Astrocyte of the spinal cord (primary cell): ENCODE measurements at places on chromosomes 5 and 9.

- no peak for DNase-seq
Observed at GRCh38 chr9:78396087-78396486, 99.2 kb downstream of the PSAT1 start.

DNA sequence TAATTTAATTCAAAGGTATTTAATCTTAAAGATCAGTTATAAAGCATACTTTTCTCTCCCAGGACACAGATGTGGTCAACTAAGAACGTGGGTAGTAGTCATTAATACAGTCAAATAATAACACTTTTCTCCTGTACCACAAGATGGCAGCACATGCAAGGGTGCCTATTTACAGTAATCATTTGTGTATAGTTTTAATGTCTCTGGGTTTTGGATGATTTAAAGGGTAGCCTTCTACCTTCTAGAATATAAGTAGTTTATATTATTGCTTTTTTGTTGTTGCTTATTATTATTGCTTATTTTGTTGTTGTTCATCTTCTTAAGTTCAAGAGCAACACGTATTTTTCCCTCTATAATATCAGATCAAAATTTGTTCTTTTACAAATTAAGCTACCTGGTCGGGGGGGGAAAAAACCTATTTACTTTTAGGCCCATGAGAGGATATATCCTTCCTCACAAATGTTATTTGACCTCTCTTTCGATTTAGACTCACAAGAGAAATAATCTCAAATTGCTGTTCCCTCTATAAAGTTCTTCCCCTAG, 59.6 kb upstream of the SLC27A6 start:
- peak; percentile 58 for DNase-seq

DNA sequence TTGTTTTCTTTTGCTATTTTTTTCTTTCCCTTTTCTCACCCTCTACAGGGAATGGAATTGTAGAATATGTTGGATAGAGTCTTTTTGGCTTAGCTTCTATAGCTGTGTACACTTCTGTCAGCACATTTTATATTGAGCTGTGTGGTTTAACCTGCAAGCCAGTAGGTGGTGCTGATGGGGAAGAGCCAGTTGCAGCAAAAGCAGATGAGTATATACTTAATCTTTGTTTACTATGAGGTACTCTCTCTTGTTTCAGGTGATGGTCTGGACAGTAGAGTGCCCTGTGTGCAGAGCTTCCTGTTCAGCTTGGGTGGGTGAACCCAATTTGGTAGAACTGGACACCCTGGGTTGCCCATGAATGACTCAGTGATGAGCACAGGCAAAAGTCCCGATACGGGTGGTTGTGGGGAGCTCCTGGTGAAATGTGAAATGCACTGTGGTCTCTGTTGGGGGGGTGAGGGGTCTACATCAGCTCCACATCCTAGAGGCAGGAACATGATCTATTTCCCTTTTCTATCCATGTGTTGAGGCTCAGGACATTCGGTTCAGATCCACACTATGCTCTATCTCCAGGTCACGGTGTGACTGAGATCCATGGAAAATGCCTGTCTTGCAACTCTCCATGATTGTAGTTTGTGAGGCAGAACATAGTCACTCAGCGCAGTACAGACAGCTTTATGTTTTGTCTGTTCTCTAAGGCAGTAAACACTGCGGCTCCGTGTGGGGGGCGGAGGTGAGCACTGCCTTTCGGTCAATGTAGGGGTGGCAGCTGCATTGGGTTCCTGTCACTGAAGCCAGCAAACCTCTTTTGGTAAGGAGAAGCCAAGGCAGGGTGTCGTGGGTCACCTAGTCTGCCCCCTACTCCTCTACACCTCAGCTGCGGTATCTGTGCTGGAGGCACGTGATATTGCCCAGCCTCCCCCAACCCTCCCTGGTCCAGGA, 353.2 kb downstream of the PRR16 start:
- DNase-seq = peak; percentile 26

GRCh38 chr9:5841771-5842573, 9.1 kb upstream of the ERMP1 start:
- DNase-seq = no peak

GRCh38 chr9:4321554-4321953, 21.7 kb upstream of the GLIS3 start:
- DNase-seq = no peak

- DNase-seq = no peak
Observed at GRCh38 chr5:78552729-78553342, 95.7 kb downstream of the LHFPL2 start.

GRCh38 chr5:854217-854616, 3.4 kb upstream of the ZDHHC11 start:
- no peak for DNase-seq

DNA sequence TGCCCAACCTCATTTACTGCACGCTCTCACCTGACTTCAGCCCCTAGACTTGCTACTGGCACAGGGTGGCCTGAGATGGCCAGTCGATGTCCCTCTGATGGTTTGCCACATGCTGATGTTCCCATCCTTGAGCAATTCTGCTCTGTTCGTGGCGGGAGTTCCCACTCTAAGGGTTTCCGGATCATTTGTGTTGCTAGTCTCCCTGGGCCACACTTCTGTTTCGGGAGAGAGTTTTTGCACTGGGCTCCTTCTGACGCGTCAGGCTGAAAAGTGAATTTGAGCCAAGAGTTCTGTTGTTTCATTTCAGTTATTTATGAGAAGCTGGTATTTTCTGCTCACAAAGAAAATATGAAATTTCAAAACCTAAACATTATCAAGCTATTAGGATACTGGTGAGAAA, 597.7 kb downstream of the BNC2 start:
- no peak for DNase-seq

GRCh38 chr5:93193431-93194347, 387.3 kb downstream of the NR2F1-AS1 start:
- DNase-seq = peak; percentile 33

GRCh38 chr5:180804129-180804618, 1.6 kb upstream of the MGAT1 start:
- no peak for DNase-seq

GRCh38 chr9:93725382-93725781, 149.0 kb downstream of the PHF2 start:
- DNase-seq = no peak

GRCh38 chr5:142512043-142513042, 173.5 kb downstream of the FGF1 start:
- DNase-seq = peak; percentile 68

GRCh38 chr5:1547236-1547635, 23.5 kb upstream of the LPCAT1 start:
- DNase-seq = no peak

DNA sequence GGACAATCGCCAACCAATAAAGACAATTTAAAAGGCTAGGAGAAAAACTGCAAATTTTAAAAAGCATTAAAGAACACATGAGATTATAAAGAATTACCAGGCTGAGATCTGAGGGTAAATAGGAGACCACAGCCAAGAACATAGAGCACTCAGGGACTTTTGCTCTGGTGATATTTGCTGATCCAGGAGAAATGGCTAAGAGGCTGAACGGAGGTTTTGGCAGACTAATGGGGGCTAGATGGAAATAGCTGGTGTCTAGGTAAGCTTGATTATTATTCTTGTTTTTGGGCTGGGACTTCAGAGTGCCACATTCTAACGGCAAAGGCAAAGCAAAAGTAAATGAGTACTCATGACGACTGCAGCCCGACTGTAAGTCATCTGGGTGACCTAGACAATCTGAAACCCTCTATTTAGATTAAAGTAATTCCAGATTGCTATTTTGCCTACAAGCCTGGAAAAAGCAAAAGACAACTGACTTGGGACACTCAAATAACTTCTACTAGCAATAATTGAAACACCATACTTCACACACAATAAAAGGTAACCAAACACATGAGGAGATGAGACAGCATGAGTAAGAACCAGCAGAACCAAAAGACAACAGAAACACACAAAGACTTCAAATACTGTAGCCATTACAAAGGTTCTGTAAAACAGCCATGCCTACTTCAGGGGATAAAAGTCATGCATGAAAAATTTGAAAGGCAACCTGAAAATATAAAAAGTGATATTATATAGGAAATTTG, 68.8 kb downstream of the JAKMIP2 start:
- no peak for DNase-seq

DNA sequence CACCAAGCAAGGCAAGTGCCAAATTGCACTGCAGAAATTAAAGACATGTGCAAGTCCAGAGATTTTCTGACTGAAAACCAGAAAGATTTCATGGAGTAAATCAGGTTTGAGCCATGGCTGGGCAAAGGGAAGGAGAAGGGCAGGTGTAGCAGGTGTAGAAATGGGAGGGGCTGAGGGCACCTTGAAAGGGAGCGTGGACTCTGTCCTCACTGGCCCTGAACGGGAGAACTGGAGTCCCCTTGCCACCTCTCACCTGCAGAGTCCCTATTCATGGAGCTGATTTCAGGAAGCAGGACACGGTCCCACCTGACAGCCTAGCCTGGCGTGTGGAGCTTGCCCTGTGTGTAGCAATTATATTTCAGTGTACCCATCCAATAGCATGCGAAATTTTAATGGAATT, 46.3 kb downstream of the UBE2QL1 start:
- DNase-seq = no peak

- no peak for DNase-seq
Observed at GRCh38 chr9:97388721-97389238, 23.1 kb upstream of the TDRD7 start.

DNA sequence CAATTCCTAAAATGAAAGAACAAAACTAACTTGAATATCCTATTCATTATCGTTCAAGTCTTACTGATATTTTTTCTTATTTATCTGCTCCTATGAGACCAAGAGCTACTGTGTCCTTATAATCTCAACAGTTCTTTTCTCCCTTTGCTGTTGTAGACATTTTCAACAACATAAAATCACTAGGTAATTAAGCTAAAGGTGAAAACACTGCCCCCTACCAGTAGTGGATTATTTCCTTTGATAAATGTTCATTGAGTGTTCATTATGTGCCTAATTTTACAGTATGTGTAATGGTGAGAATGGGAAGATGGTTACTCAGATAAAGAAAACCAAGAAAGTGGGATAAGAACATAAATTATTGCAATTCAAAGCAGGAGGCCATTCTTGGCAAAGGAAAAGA, 41.4 kb upstream of the PAPPA start:
- DNase-seq = peak; percentile 39

- DNase-seq = no peak
Observed at GRCh38 chr9:93043122-93043521, 15.4 kb upstream of the SUSD3 start.

- DNase-seq = no peak
Observed at GRCh38 chr5:74212336-74212735, 428.2 kb downstream of the ENC1 start.

GRCh38 chr9:121672986-121673385, 21.6 kb downstream of the DAB2IP start:
- DNase-seq = no peak

GRCh38 chr5:154046486-154046885, 7.7 kb downstream of the MFAP3 start:
- DNase-seq = no peak

- DNase-seq = no peak
Observed at GRCh38 chr5:94175912-94176311, 434.5 kb upstream of the POU5F2 start.

GRCh38 chr5:1724822-1725602, 74.6 kb downstream of the MRPL36 start:
- no peak for DNase-seq

DNA sequence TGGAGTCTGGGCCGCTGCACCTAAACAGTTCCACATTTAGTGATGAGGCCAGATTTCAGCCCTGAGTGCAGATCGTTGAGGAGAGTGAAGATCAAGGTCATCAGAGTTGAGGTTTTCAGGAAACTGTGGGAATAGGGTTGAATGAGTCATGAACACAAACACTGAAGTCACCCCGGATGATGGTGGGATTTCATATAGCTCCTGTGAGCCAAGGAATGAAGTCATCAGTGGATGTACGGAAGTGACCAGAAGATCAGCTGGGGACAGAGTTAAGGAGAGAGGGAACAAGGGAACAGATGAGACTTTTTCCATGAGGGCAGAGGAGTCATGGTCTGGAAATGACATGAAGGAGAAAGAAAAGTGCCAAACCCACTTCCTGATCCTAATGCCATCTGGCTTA, 36.5 kb downstream of the PALM2AKAP2 start:
- DNase-seq = peak; percentile 98

DNA sequence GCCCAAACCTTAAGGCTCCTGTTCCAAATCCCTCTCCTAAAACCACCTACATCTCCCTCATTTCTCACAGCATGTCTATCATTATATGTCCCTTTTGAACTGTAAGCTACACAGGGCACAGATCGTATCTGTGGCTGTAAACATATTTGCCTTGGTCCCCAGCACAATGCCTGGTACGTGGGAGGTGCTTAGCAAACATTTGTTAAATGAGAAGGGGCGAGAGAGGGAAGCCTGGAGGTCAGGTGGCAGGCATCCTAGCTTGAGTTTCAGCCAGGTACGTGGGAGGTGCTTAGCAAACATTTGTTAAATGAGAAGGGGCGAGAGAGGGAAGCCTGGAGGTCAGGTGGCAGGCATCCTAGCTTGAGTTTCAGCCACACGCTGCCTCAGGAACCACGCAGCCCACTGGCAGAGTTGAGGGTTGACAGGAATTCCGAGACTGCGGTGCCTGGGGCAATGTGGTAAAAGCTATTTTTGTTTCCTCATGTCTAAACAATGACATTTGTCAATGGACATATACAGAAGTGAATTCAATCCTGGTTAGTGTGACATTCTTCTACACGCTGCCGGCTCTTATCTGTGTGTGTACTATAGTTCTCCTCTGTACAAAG, 113.6 kb downstream of the EFNA5 start:
- peak; percentile 38 for DNase-seq

DNA sequence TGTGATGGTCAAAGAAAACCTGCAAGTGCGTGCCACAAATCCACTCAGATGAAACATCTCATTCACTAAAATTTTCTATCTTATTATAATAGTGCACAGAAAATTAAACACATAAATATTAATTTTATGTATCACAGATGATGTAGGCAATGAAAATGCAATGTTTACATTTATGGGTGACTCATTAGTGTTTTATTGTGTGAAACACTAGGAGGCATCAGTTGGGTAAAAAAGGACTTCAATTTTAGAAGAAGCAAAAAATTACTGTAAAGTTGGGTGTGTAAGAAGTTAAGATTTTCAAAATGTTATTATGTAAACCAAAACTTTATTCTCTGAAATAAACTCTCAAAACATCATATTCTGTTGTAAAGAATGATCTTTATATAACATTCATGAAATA, 4.0 kb downstream of the MEF2C start:
- DNase-seq = peak; percentile 36

- DNase-seq = no peak
Observed at GRCh38 chr5:117604845-117605244, 1030.2 kb upstream of the SEMA6A start.

DNA sequence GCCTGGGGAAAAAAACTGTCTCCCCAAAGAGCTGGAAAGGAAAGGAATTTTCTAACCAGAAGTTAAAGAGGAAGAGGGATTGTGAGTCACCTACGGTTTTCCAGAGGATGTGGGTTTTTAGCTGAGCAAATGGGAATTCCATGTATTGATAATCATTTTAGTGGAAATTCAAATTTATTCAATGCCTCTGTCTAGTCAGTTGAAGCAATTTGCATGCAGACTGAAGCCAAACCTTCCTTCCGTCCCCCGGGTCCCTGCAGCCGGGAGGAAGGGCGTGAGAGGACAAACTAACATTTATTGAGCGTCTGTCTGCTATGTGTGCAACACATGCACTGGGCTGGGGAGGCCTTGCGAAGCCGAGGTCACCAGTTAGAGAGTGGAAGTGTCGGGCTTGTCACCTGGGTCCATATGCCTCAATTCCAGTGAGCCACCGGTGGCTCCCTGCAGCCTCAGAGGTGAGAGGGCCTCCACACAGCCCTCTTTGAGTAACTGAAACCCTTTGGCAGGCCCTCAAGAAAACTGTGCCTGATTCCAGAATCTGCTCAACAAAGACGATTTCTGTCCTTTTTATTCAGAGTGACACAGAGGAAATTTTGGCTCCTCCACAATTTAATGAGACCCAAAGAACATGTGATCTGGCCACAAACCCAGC, 70.3 kb downstream of the COL27A1 start:
- DNase-seq = peak; percentile 59
